Cortex of kidney (tissue), 1 donor: ENCODE measurements at places on chromosomes 5 and 9.

GRCh38 chr9:128384801-128385495 lies 13.8 kb downstream of the URM1 start:
- no peak for DNase-seq

DNA sequence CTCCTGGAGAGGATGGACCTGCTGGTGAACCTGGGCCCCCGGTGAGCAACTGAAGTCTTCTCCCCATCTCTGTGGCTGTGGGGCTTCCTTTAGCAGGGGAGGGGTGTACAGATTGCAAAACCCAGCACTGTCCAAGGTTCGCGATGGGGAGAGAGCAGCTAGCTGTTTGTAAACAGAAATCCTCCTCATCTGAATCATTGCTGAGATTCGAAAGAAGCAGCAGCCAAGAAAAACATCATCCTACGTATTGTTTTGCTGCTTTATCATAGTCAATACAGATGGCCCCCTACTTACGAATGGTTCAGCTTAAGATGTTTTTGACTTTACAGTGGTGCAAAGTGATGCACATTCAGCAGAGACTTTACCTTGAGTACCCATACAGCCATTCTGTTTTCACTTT lies 80.0 kb upstream of the TGFBR1 start:
- DNase-seq: no peak

DNA sequence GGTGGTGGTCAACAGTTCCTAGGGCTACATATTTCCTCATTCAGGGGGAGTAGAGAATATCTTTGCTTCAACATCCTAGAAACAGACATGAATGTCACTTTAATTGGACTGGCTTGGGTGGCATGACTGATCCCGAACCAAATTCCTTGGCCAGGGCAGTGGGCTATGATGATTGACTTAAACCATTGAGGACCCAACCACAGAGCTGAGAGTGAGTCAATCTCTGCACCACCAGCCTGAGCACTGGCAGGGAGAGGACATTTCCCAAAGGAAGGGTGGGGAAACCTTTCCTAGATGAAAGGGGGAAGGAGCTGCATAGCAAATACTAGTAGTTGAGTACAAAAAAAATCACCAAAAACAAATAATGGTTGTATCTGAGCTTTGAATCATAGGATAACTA lies 52.8 kb upstream of the ENTREP1 start:
- DNase-seq: no peak

GRCh38 chr5:141841378-141842180 lies 36.6 kb downstream of the PCDH1 start:
- DNase-seq: peak; percentile 39

- DNase-seq: no peak
These were observed 44.2 kb downstream of the FGF1 start for GRCh38 chr5:142641711-142642110.

- no peak for DNase-seq
These were observed 467 bp upstream of the PHF19 start for GRCh38 chr9:120877276-120878034.

- DNase-seq: no peak
These were observed 57.6 kb downstream of the NLN start for GRCh38 chr5:65779643-65780042.

DNA sequence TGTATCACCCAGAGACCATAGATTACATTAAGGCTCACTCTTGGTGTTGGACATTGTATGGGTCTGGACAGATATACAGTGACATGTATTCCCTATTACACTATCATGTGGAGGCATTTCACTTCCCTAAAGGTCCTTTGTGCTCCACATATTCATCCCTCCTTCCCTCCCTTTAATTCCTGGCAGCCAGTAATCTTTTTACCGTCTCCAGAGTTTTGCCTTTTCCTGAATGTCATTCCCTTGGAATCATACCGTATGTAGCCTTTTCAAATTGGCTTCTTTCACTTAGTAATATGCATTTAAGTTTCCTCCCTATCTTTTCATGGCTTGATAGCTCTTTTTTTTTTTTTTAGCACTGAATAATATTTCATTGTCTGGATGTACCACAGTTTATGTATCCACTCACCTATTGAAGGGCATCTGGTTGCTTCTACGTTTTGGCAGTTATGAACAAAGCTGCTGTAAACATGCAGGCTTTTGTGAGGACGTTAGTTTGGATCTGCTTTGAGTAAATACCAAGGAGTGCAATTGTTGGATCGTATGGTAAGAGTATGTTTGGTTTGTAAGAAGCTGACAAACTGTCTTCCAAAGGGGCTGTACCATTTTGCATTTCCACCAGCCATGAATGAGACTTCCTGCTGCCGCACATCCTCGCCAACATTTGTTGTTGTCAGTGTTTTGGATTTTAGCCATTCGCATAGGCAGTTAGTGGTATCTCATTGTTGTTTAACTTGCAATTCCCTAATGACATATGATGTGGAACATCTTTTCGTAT lies 122.1 kb upstream of the SMIM23 start:
- no peak for DNase-seq
